ENCODE measurements at places on chromosomes 16 and 17. TPM values are rescaled to one million over a fixed set of nuclear protein-coding genes. Genes with fewer than 3 reads are reported as not detected.

- DNase-seq = no peak
These were observed 29.2 kb downstream of the ASPA start for GRCh38 chr17:3505008-3505407.

GRCh38 chr17:66524877-66525276, 222.5 kb downstream of the PRKCA start:
- DNase-seq = no peak

DNA sequence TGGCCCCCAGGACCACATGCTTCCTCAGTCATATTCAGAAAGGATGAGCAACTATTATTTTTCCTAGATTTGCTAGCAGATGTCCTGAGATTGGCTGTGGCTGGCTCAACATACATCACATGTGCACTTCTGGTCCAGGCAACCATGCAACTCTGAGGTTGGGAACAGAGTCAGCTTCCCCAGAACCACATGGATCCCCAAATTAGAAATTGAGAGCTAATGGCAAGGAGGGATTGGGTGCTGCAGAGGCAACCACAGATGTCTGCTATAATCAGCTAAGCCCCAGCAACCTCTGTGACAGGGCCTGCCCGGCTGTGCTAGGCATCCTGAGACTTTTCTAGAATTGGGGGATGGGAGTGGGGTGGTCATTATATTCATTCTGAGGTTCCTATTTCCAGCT, 33.8 kb upstream of the CLEC18A start:
- no peak for DNase-seq

Gene FBRS
- polyA plus RNA-seq = 2.6 TPM

DNA sequence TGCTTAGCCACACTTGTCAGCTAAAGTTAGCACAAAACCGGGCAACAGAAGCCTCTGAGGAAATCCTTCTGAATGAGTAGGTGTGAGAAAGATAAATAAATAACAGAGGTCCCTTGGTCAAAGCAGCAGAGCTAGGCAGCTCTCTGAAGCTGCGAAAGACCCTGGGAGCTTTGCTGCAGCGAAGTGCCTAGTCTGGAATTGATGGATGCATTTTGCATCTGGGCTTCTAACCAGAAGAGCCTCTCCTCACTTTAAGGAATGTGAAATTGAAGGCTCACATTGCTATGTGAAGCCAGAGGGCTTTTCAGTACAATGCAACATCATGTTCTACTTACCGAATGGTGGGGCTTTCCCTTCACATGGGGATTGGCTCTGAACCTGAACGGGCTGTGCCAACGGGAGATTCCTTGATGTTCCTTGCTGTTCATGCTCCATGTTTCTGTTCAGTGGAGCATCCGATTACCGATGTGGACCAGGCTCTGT, 274.6 kb downstream of the HS3ST3B1 start:
- DNase-seq = no peak

GRCh38 chr16:57959121-57959520, 11.8 kb downstream of the CNGB1 start:
- DNase-seq = no peak

Gene KRT33B
- not detected for polyA plus RNA-seq

- DNase-seq = peak; percentile 36
These were observed 215.5 kb downstream of the MRTFB start for GRCh38 chr16:14286368-14287230.

DNA sequence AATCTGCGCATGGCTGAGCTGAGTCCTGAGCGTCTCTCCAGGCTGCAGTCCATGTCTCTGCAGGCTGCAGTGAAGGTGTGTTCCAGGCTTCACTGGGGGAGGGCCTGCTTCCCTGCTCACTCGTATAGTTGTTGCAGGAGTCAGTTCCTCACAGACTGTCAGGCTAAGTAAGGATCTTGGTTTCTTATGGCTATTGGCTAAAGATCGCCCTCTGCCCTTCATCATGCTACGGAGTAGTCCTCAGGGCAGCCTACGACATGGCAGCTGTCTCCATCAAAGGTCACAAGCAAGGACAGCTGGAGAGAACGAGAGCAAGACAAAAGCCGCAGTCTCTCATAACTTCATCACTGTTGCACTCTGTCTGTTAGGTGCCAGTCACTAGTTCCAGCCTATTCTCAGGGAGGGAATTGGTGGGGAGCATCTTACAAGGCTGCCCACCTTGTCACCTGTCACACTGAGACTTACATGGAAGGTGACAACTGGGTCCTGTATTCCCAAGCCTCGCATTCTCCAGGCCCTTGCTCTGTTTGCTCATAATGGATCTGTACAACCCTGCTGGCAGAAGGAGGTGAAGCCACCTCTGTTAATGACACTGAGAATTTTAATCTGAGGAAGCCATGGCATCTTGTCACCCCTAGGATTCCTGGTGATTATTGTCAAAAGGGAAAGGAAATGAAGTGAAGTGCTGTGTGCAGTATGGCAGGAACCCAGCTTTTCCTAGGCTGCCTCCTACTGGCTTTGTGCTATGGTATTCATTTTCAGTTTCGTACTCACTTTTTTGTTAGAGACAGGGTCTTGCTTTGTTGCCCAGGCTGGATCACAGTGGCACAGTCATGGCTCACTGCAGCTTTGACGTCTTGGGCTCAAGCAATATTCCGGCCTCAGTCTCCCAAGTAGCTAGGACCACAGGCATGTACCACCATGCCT, 43.4 kb downstream of the MFSD11 start:
- peak; percentile 34 for DNase-seq
